ENCODE measurements at places on chromosomes 4 and X. TPM values are rescaled to one million over a fixed set of nuclear protein-coding genes. Genes with fewer than 3 reads are reported as not detected.

Gene TSPAN7
- not detected for total RNA-seq

Gene SMIM10L2A
- total RNA-seq = not detected

Gene UGT2B15
- not detected for total RNA-seq

Gene CYSLTR1
- total RNA-seq = 0.29 TPM

Gene CPXCR1
- total RNA-seq = not detected

Gene DLG3
- total RNA-seq = 14.2 TPM

Gene FBXO8
- total RNA-seq = 31.4 TPM

All from placental pericyte (primary cell).